T-helper 2 cell treated with Interferon-gamma antibody and Interleukin-4, amounts not matched to agents 5 μg/mL and 100 μg/mL, for 36 hours (primary cell): ENCODE measurements at places on chromosomes 5 and 9.

DNA sequence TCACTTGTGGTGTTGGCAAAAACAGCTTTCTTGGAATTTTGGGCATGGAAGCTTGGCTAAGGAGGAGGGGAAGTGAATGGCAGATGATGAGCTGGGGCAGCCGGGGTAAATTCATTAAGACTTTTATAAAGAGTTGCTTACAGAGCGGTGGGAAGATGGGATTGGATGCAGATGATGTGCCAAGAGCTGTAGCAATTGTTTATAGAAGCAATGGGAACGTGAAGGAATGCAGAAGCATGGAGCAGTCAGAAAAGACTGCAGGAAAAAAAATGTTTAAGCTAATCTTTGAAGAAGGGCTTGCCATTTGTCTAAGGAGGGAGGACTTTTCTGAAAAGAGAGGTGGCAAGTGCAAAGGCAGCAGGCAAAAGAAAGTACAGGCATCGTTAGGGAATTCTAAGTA lies 86.6 kb upstream of the SHISAL2B start:
- DNase-seq: no peak

DNA sequence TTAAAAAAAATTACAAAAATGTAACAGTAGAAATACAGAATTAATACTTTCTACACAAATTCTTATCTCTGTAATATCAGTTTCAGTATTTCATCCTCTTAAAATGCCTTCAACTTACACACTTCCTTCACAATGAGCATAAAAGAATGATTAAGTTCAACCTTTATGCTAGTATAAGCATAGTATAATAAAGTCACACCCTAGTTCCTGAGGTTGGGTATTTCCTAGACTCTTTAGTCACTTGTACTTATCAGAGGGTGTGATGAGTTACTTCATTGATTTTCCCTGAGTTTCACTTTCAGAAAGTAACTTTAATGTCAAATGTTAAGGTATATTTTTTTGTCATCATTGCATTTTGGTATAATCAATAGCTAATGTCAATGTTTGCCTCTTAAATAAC lies 302.4 kb downstream of the PDE4D start:
- DNase-seq: no peak

DNA sequence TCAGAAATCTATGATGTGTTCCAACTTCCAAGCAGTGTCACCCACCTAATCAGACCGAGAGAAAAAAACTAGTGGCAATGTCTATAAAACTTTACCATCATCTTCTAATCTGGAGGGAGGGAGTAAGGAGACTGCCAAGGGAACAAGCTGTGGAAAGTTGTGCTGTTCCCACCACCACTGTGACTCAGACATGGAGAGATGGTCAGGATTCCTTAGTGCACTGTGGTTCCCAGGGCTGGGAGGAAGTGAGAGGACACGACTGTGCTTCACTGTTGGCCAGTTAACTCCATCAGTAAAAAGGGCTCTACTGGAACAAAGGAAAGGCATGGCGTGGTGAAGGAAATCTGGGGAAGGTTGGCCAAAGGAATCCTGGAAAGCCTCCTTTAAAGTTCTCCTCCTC lies 18.8 kb downstream of the TICAM2 start:
- DNase-seq: no peak

DNA sequence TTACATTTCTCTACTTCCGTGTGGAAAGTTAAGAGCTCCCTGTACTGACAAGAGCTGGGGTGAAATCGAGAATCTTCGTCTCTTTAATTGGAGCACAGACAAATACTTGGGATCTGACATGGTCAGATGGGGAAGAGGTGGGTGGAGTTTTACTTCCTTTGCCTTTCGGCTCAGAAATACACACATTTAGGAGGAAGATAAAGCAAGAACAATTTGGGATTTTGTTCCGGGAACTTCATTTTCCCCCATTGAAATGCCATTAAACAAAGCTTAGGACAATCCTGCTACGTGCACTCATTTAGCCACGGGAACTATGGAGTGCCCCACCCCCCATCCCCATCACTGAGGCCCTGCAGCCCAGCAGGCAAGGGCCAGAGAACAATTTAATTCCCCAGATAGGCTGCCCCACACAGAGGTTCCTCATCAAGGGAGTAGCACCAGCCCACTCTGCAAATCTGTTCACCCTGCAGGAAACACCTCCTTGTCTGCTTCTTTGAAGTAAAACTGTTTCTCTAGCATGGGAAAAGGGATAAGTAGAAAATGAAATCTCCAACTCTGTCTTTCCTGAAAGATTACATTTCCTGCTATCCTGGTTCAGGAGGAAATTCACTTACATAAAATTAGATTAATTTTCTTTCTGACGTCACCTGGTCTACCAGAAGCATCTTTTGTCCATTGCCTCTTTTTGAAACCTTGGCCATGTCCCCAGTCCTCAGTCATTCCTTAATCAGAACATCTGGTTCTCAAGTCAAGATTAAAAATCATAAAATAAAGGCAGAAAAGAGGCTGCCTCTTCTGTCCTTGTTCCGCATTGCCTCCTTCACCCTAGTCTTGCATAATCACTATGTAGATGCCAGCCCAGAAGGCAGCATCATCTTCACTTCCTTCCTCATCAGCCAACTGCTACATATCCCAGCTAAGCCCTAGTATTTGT lies 206.4 kb downstream of the ENC1 start:
- DNase-seq: no peak

DNA sequence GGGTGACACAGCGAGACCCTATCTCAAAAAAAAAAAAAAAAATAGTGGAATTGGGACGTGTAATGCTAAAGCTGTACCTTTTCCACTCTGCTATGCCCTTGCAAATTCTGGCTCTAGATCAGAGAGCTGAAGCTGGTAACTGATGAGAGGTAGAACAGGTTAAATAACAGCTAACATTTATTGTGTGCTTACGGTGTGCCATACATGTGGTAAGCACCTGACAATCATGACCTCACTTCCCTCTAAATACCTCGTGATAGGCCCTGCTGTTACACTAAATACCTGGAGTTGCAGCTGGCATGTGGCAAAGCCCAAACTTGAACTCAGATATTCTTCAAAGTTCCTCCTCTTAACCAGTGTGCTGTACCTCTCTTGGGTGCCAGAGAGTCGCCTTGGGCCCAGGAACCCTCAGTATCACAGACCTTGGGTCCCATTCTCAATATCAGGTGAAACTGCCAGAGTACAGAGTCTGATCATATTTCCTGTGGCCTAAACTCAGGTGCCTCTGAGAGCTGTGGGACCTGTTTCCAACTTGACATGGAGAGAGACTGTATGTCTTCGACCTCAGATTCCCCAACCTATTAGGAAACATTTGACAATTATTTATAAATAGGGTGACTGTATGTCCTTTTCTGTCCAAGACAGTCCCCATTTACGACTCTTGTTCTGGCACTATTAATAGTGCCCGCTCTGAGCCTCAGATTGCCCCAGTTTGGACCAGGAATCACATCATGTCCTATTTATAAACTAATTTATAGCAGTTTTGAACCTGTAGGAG lies 4.8 kb downstream of the ARL10 start:
- DNase-seq: no peak

DNA sequence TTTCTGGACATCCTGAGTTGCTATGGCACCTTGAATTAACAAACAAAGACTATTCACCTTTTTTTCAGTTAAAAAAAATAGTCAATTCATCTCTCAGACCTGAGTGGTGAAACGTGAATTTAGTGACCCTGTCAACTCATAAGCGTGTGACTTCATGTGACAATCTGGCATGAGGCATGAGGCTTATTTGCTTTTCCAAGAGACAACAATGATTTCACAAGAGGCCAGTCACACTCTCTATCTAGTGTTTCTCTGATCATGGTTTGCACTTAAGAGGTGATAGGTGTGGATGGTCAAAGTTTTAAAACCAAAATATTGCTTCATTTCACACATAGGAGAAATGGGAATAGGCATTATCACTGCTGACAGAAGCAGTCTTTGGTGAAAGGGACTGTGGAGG lies 559.6 kb upstream of the ACO1 start:
- no peak for DNase-seq

- no peak for DNase-seq
Observed at GRCh38 chr5:176820937-176821336, 10.6 kb downstream of the UNC5A start.

- DNase-seq: no peak
Observed at GRCh38 chr5:160023007-160023907, 14.3 kb downstream of the TTC1 start.
